ENCODE measurements at places on chromosomes 7 and 10.

DNA sequence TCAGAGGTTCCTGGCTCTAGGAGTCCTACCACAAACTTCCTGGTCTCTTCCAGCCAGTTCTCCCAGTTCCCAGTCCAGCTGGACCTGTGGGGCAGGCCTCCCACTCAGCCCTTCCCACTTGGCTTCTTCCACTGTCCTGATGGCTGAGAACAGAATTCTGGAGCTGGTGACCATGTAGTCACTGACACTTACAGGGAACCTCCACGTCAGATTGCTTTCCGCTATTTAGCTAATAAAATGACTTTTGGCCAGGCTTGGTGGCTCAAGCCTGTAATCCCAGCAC, 63.5 kb upstream of the ZRANB1 start:
- DNase-seq, result no peak

- no peak for DNase-seq
Measured at GRCh38 chr10:71692598-71693306, 26.8 kb downstream of the C10orf105 start.

- DNase-seq, result peak; percentile 12
Measured at GRCh38 chr10:128869101-128869749, 597.8 kb upstream of the MGMT start.

DNA sequence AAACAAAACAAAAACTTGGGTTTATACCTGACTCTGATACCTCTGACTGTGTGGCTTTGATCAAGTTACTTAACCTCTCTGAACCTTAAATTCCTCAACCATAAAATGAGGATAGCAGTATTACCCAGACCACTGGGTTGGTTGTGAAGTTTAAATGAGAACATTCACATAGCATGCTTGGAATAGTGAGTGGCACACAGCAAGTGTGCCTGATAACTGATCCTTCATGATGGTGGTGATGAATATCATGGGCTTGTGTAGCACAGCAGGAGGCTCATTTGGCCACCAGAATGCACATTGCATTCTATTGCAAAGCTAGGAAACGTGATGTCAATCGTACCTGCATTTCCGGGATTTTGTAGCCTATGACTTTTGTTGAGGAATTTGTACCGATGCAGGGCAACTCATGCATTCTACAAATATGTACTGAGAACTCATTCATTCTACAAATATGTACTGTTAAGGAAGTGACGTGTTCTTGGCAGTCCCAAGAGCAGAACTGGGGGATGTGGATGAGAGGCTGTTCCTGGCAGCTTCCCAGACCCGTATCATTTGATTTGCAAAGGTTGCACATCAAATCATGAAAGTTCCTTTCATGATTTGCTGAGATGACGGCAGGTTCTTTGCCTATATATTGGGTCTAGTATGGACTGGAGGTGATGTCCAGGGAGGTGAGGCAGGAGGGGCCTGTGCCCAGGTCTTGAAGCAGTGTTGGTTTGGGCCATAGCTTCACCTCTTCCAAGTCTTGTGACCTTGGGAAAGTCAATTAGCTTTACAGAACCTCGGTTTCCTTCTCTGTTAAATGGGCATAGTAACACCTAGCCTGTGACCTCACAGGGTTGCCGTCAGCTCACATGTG, 94.6 kb upstream of the SMNDC1 start:
- no peak for DNase-seq

- peak; percentile 79 for DNase-seq
Measured at GRCh38 chr7:29622335-29623265, 59.0 kb downstream of the PRR15 start.

DNA sequence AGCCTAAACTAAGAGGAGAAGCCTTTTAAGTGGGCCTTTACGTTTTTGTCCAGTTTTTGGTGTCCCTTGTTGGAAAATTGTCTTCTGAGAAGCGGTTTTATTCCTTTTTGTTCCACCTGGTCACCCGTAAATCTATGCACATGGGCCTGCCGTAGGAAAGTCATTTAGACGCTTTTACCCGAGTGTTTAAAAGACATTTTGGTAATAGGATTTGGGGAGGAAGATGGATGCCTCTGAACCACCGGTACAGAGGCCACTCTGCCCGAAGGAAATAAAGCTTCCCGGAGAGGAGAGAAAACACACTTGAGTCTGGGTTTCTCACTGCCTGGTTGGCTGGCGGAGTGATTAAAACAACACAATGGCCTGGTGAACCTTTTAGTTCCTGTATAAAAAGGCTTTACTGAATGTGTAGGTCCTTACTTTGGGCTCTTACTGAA, 760 bp downstream of the THNSL1 start:
- DNase-seq, result no peak

GRCh38 chr10:69855346-69856111, 53.8 kb downstream of the COL13A1 start:
- DNase-seq, result no peak

GRCh38 chr10:126384269-126384873, 3.9 kb downstream of the ADAM12 start:
- no peak for DNase-seq

DNA sequence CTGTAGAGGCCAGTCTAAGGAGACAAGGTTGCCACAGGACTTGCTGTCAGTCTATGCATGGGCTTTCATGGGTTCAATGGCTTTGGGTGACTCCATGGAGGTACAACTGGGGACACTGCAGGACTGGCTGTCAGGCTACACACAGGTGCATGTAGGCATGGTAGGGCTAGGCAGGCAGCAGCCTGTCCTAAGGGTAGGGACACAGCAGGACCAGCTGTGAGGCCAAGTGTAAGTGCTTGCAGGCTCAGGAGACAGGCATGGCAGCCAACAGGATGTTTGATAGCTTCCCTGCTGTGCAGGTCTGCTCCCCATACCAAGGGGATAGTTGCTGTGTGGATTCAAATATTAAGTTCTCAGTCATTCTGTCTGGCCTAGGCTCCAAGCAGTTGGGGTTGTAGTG, 181.0 kb upstream of the NPY start:
- DNase-seq, result no peak

GRCh38 chr7:136070736-136071505, 93.8 kb upstream of the MTPN start:
- DNase-seq, result no peak

DNA sequence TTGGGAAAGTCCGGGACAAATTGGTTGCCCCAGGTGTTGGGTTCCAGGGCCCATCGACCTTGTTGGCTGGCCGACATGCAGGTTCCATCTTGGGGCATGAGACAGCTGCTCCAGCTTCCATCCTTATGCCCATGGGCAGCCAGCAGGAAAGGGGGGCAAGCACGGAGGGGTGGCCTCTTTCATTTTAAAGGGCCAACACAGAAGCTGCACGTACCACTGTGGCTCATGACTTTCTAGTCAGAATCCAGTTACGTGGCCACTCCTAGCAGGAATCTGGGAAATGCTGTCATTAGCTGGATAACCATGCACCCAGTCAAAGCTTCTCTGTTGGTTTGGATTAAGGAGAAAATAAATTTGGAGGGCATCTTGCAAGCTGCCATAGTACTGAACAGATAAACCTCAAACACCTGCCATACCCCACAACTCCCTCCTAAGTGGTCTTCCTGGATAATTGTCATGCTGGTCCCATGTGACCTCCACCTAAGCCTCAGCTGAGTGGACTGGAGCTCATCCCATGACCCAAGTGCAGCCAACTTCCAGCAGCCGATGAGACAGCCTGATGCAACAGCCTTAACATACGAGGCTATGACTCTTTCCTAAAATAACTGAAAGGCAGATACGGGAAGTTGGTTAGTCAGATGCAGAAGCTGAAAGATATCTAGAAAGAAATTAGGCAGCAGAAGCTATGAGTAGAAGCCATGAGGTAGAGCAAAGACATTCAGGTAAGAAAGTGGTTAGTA, 21.4 kb upstream of the GSDME start:
- DNase-seq, result peak; percentile 37

DNA sequence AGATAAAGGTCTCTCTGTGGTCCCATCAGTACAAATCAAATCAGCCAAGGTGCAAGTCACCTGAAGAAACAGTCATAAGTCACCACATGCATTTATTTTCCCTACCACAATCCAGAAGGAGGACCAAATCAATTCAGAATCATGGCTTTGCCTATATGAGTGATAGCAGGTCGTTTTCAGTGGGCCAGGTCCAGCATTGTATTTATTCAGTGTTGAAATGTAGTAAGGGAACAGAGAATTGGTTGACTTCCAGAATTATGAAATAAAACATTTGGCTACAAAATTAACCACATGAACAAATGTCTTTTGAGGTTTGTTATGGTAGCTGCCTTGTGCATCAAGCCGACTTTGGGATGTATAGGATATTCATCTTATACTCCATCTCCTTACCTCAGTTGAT, 88.4 kb downstream of the POLR1F start:
- DNase-seq, result no peak

- peak; percentile 64 for DNase-seq
Measured at GRCh38 chr7:141074162-141074991, 513 bp downstream of the TMEM178B start.

DNA sequence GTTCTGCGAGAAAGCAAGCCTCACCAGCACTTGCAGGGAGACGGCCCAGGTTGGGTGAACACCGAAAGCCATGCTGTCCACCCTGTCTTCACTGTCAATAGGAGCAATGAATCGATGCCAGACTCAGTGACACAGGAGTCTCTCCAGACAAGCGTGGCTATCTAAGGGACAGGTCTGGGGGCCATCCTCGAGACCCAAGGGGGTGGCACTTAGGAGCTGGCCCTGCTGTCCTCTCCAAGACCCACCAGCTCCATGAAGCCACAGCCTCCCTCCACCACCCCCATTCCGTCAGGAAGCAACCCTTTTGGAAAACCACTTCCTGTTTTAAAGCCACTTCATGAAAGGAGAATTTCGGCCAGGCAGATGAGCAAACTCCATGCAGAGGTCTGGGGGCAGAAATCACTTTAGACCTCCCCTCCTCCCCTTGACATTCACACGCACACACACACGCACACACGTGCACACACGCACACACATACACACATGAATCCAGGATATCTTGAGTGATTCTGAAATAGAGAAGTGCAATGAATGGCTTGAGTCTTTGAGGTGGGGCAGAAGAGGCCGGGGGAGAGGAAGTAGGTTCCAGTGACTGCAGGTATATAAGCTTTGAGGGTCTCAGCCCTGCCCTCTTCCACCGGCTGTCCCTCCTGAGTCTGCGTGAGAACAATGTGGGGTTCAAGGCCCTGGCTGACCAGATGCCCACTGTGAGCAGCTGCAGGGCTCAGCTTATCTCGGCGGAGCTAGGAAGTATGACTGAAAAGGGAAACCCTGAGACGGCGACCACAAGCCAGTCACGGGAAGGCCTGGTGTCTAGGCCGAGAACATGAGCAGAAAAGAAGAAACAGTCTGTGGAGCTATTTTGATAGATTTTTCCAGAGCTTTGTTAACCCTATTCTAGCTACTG, 25.0 kb downstream of the RGS10 start:
- no peak for DNase-seq

DNA sequence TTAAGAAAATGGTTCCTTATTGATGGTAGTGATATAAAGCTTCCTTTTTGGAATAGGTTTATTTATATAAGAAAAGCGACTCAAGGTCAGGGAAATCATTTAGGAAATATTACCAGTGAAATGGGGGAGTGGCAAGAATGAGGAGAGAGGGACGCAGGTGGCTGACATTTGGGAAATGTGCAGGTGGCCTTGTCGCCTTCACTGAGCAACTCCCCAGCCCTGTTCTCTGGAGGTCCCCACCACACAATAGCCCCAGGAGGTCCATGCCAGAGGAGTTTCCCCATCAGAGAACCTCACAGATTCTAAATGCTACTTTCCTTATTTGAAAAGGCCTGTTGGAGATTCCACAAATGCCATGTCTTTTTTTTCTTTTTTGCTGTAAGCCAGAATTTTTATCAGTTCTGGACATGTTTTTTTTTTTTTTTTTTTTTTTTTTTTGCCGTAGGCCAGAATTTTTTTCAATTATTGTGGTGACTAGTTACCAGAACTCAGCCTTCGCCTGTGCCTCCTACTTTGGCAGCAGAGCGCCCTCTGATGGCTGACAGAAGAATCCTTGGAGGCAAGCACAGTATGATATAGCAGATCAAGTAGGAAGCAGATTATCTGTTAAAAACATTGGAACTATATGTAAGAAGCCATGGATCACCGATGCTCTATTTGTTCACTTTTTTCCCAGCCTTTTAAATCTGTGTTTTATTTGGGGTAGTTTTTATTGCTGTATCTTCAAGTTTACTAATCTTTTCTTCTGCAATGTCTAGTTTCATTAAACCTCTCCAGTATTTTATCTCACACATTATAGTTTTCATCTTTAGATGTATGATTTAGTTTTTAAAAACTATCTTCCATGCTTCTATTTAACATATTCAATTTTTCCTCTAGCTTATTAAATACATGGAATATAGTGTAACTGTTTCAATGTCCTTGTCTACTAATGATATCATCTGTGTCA, 18.6 kb downstream of the OPALIN start:
- DNase-seq, result peak; percentile 77
